ENCODE measurements at places on chromosomes 5 and 9.

DNA sequence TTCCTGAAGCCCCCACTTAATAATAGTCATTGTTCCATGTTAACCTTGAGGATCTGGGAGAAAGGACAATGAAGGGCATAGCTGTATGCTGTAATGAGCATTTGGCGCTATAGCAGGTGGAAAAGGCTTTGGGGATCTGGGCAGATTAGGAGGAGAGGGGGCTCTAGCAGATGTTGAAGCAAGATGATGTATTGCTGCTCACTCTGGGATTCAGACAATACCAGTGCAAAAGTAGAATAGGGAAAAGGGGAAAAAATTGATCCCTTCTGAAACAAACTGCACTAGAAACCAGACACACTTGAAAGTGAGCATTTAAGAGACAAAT lies 575.3 kb upstream of the MEF2C start:
- DNase-seq = no peak

DNA sequence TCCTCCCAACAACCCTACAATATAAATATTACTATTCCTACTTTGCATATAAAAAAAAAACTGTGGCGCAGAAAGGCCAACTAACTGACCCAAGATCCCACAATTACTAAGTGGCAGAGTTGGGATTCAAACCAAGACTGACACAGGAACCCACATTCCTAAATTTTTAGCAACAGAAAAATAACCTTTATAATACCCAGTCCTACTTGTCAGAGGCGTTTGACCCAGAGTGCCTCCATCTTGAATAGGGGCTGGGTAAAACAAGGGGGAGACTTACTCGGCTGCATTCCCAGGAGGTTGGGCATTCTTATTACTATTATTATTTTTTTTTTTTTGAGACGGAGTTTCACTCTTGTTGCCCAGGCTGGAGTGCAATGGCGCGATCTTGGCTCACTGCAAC lies 2.0 kb upstream of the SLC30A5 start:
- DNase-seq = no peak

DNA sequence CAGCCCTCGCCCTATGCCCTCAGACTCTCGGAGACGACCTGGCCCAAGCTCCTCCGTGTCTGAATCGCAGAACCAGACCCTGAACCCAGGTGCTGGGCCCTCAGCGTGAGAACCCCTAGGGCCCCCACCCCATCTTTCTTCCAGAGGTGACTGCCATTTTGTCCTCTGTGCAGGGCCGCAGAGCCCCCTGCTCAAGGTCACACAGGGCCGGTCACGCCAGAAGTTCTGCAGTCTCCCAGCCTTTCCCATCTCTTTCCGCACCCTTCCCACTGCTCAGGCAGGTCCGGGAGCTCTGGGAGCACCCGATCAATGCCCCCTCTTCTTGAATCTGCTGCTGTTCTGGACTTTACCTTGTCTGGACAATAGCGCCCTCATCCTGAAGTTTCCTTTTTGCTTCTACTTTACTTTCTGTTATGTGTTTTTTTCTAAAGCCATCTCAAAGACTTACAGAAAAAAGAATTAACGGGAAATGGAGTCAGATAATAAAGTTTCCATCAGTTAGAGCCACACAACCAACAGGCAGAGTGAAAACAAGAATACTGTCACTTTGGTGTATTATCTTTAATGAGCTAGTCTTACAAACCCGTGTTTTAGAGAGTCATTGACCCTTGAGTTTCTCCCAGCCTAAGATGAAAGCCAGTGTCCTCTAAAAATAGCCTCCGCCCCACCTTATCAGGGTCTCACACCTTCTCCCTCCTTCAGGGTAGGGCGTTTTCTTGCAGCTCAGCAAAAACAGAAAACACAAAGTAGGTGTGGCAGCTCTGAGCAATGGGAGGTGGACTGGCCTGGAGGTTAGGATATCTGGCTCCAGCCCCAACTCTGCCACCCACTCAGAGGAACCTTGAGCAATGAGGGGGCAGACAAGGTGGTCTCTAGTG lies 1.8 kb downstream of the TMOD1 start:
- DNase-seq = no peak

DNA sequence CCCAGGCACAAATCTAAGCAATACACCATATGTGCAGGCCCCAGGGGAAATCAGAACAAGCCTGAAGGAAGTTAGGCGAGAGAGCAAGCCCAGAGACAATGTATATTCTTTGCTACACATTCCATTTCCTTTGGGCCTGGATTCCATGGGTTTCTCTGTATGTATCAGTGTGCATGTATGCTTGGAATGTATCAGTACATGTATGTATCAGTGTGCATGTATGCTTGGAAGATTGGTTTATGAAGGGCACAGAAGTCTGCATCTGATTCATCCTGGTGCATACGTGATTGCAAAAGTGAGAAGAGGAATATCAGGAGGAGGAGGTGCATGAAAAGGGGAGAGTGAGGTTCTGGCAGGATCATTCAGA lies 232.6 kb upstream of the ANKRD55 start:
- DNase-seq = no peak

GRCh38 chr9:79215821-79216220 lies 355.9 kb upstream of the TLE4 start:
- DNase-seq = no peak

- no peak for DNase-seq
Observed at GRCh38 chr9:111516061-111516465, 8.9 kb upstream of the ZNF483 start.

DNA sequence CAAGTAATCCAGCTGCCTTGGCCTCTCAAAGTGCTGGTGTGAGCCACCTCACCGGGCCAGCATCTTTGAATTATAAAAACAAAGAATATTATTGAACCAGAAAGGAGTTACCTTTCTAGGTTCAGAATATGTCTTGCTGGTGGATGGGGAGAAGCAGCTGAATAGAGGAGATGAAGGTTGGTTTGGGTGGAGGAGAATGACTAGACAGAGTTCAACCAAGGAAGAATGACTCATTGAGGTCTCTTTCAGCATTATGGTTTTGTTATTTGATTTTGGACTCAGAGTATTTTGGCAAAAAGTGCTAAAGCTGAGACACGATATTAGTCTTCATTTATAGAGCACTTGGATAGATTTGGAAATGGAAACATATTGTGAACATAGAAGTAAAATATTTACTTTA lies 75.2 kb upstream of the MPDZ start:
- DNase-seq = peak; percentile 75

DNA sequence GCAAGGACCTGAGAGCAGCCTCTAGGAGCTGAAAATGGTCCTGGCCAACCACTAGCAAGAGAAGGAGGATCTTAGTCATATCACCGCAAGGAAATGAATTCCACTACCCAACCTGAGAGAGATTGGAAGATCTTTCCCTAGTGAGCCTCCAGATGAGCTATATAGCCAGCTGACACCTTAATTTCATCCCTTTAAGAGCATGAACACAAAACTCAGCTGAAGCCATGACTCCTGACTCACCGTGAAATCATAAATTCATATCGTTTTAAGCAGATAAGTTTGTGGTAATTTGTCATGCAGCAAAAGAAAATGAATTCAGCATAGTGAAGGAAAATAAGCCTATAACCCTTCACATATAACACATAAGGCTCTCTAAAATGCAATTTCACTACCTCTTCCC lies 23.5 kb downstream of the MAPKAP1 start:
- no peak for DNase-seq

DNA sequence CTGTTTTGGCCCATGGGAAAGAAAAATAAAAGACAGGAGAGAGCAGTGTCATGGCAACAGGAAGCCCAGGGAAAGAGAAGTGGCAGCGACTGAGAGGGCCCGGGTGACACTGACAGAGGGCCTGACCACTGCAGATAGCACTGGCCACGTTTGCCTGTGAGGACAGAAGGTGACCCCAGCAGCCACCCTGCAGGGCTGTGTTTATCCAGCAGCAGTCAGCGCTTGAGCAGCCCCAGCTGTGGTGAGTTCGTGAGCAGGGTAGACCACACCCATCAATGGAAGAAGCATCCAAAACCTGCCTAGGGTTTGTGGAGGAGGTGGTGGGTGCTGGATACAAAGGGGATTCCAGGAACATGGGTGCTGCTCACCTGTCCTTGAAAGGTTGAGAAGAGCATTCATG lies 222.5 kb downstream of the MARCHF11 start:
- DNase-seq = no peak

- no peak for DNase-seq
Observed at GRCh38 chr9:105059252-105059651, 131.3 kb upstream of the ABCA1 start.

GRCh38 chr9:35639631-35640030 lies 11.1 kb downstream of the SIT1 start:
- DNase-seq = no peak

DNA sequence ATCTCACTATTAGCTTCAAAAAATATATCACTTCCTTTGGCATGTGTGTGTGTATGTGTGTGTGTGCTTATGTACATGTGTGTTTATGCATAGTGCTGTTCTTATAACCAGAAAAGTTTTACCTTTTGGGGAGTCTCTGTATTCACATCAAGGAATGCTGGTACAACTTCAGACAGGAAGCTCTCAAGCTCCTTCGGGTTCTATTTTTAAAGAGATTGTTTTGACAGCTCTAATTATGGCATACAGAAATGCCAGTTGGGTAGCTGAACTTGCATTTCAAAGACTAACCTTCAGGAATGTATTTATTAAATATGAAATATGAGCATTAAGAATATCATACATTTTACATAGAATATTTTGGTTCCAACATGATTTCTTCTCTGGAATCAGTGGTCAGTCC lies 163.1 kb downstream of the DTWD2 start:
- DNase-seq = no peak

- DNase-seq = no peak
Observed at GRCh38 chr5:2185646-2186471, 303.1 kb upstream of the IRX4 start.

GRCh38 chr9:98532574-98532973 lies 176.2 kb downstream of the GABBR2 start:
- DNase-seq = no peak

DNA sequence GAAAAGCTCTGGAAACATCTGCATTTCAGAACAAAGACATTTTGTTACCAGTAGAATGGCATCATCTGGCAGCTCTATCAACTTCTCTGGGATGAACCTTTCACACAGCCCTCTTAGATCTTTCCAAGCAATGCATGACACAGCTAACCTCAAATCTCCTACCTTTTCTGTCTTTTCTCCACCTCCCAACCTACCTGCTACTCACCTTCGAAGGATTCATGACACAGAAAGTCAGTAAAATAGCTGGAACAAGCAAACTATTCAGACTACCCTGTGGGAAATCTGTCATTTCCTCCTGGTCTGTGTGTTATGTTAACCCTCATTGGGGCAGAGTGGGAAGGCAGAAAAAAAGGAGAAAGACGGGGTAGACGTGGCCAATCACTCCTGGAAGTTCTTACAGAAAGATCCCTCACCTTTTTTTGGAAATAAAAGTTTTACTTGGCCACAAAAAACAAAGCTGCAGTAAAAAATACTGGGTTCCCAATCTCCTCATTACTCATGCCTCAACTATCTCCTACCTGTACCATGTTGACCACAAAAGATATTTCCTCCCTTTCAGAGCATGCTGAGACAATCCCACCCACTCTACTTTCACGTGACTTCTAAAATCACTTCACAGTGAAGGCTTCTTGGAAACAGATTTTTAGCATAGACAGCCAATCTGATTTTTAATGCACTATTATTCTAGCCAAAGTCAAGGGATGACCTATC lies 362.1 kb upstream of the RFX3 start:
- DNase-seq = no peak

DNA sequence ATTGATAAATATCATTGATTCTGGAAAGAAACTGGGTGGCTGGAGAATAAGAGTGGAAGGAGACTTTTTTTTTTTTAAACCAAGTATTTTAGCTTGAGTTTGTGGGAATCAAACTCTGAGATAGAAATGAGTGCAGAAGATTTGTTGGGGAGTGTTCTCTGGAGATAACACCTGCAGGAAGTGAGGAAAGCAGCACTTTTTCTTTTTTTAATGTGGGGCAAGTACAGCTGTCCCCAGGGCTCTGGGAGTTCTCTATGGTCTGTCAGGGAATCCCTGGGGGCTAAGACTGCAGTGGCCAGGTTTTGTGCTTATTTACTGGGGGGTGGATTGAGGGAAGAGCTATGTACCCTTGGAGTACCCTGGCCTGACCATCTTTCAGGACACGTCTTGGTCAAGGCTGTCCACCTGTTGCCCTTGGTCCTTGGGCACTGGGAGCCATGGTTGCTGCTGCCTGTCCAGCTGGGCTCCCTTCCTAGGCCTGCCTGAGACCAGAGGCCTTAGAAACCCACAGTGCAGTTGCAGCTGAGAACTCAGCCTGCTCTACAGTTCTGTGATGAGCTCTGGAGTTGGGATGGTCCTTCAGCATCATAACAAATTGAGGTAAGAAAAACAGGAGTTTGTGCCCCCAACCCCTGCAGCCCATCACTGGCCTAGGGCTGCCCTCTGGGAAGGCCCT lies 85.8 kb downstream of the PHAX start:
- no peak for DNase-seq

- no peak for DNase-seq
Observed at GRCh38 chr5:88716101-88716500, 166.9 kb downstream of the MEF2C start.

DNA sequence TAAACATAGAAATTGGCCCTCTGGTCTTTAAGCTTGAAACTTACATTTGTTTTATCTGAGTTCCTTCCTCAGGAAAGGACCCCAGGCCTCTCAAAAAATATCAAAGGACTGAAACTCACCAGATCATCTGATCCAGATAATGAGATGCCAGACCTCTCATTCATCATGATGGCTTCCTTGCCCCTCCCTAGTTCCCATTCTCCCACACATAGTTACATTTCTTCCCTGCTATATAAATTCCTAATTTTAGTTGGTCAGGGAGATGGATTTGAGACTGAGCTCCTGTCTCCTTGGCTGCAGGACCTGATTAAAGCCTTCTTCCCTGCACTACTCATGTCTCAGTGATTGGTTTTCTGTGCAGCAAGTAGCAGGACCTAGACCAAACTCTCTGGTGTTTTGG lies 119.4 kb upstream of the SPIN1 start:
- DNase-seq = no peak

- no peak for DNase-seq
Observed at GRCh38 chr9:113828221-113828620, 47.9 kb upstream of the ZNF618 start.

- no peak for DNase-seq
Observed at GRCh38 chr5:31671339-31671741, 32.4 kb downstream of the PDZD2 start.

DNA sequence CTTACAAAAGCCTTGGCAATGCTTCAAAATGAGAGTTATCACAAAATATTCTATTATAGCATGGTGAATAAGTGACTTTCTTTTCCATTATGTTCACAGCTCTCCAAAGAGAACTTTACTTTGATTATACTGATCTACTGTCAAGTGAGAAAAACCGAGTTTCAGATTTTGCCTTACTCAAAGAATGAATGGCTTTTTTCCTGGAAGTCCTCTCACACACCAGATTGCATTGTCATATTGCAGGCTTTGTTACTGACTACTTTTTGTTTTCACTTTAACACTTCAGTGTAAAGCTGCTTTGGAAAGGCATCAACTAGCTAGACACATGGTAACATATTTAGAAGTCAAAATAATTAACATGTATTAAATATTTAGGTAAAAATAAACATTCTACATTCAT lies 765.2 kb upstream of the NUDT12 start:
- no peak for DNase-seq

DNA sequence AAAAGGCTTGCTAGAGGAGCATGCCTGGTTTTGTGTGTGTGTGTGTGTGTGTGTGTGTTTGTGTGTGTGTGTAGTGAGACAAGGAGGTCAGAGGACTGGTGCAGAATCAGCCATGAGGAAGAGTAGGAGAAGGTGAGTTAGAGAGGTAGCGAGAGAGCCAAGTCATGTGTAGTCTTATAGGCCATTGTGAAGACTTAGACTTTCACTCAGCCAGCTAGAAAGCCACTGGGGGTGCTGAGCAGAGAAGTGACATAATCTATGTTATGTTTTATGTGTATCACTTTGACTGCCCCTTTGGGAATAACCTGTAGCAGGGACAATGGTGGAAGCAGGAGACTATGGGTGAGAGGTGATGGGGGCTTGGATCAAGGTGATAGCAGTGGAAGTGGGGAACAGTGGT lies 180.5 kb upstream of the CLINT1 start:
- DNase-seq = no peak
